ENCODE measurements at places on chromosomes 5 and 9.

GRCh38 chr5:67380431-67380830 lies 183.8 kb upstream of the CD180 start:
- no peak for DNase-seq

- peak; percentile 3 for DNase-seq
Measured at GRCh38 chr5:74639807-74640449, 600 bp downstream of the ENC1 start.

DNA sequence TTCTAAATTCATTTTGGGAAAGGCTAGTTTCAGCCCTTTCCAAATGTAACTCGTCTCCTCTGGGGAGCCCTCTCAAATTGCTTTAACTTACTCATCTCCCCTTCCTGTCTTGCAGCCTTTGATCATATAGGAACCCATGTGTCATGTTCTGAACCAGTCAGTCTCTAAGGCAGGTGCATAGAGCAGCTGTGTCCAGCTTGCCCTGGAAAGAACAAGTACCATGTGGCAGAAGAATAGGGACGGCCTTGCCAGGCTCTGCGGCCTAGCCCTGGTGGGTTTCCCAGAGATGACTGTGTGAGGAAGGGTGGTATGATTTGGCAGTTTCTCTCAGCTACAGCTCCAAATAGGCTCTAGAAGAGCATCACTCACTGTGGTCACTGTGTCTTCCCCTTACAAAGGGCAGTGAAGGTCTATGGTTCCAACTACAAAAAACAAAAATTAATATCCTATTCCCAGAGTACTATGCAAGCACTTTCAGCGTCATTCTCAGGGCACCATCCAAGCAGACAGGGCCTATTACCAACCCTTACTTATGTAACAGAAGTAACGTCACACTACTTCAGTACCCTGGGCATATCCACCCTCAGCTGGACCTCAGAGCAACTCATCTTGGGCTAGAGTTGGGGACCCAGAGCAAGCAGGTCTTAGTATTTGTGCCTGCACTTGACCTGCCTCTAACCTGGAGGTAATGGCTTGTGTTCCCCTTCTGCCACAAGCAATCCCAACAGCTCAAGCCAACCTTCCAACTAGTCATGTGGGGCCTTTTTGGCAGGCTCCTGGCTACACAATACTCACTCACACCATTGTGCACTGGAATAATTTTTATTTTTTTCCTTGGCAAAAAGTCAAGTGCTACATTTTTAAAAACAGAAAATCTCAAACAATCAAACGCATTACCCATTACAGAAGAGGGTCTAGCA lies 37.2 kb upstream of the UBAP2 start:
- DNase-seq = no peak

DNA sequence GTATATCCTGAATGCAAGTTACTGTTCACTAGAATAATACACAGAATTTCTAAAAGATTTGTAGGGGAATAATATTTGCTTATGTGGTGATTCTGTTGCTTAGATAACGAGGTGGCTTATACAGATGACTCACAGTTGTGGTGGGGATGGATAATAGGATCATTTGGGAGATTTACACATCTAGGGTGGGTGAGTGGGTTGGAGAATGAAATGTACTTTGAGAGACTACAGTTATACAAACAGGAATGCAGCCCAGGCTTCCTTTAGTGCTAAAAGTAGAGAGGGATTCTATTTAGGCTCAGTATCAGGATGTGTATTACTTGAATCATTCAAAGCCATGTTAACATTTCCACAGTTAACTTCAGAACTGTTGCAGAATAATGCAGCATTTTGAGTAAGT lies 1.8 kb downstream of the CTXN3 start:
- DNase-seq = no peak

DNA sequence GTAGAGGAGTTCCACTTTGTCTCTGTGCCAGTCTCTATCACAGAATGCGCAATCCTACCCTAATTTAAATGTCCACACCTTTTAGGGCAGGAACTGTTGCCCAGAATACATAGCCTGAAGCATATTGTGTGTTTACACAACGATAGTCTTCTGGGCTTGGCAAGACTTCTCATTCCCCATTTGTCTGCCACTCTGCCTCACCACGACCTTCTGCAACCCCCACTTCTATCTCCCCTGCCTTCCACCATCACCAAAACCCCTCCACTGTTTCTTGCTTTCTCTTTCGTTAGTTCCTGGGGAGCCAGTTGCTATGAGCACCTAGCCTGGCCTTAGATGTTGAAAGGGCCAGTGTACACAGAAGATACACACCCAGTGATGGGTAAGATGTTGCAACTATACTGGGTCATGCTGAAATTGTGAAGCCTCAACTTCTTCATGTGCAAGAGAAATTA lies 883 bp upstream of the RNF145 start:
- DNase-seq = no peak

- DNase-seq = no peak
Measured at GRCh38 chr5:32733590-32734340, 22.6 kb downstream of the NPR3 start.
